ENCODE measurements at places on chromosomes 3 and 15.

DNA sequence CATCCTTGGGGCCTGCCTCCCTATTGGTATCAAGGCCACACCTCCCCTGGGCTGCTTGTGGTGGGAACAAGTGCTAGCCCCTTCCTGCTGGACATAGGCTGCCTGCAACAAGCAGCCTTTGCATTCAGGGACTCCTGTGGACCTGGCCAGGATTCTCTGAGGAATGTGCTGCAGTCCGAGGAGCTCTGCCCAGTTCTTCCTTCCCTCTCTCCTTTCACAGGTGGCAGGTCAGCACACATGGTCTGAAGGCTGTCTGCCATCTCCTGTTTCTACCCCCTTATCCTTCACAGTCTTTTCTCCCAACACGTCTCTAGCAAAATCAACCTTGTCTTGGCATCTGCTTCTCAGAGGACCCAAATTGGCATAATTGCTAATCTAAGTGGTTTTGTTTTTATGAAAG is 97.0 kb upstream of the LIPC start:
- DNase-seq, result no peak

- no peak for DNase-seq
These were observed 174.7 kb downstream of the IGF1R start for GRCh38 chr15:98823012-98823458.

DNA sequence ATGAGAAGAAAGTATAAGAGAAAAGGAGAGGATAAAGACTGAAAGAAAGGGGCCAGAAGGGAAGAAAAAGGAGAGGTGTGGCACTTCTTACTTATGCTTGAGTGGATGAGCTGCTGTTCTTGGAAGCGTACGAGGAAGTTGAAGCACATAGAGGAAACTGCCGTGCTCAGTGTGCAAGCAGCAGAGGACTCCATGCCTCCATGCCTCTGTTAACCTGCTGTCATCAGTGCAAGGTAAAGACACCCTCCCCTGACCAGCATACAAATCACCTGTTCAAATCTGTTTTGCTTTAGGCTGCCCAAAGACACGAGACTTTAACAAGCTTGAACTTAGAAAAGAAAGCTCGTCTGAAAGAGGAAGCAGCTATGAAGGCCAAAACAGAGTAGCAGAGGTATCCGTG is 6.4 kb downstream of the WDR5B start:
- no peak for DNase-seq

- no peak for DNase-seq
These were observed 66.7 kb downstream of the FILIP1L start for GRCh38 chr3:100047455-100048141.

GRCh38 chr3:178397836-178398235 is 138.4 kb upstream of the KCNMB2 start:
- no peak for DNase-seq

All from naive thymus-derived CD8-positive, alpha-beta T cell (primary cell).